ENCODE measurements at places on chromosomes 13 and 19.

- DNase-seq: no peak
Measured at GRCh38 chr19:28727480-28728159, 485.3 kb downstream of the UQCRFS1 start.

- no peak for DNase-seq
Measured at GRCh38 chr19:6906559-6907060, 19.2 kb downstream of the ADGRE1 start.

GRCh38 chr19:1921825-1922224 lies 16.6 kb downstream of the ADAT3 start:
- no peak for DNase-seq

DNA sequence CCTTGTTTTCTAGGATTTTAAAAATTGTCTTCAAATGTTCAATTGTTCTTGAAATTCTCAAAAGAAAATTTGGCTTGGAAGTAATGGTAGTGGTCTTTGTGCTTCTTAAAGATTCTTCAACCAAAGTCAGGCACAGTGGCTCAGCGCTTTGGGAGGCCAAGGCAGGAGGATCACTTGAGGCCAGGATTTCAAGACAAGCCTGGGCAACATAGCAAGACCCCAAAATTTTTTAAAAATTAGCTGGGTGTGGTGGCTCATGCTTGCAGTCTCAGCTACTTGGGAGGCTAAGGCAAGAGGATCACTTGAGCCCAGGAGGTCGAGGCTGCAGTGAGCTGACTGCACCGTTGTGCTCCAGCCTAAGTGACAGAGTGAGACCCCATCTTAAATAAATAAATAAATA lies 153.5 kb upstream of the ZNF507 start:
- DNase-seq: no peak

DNA sequence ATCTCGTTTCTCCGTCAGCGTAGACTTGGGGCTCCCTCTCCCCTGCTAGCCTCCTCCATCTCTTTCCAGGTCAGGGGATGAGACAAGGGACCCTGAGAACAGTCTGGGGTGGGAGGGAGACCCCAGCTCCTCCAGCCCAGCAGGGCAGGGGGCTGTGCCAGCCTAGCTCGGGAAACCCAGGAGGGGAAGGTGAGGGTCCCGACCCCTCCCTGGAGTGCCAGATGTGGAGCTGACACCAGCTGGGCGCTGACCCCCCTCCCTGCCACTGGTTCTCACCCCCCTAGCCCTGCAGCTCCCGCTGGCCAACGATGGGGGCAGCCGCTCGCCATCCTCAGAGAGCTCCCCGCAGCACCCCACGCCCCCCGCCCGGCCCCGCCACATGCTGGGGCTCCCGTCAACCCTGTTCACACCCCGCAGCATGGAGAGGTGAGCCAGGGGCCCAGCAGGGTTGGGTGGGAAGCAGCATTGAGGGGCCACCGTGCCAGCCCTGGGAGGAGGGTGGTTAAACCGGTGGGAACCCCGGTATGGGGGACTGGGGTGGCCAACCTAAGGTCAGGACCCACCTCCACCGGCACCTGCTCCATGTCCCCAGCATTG lies 5.1 kb upstream of the TGFBR3L start:
- no peak for DNase-seq

DNA sequence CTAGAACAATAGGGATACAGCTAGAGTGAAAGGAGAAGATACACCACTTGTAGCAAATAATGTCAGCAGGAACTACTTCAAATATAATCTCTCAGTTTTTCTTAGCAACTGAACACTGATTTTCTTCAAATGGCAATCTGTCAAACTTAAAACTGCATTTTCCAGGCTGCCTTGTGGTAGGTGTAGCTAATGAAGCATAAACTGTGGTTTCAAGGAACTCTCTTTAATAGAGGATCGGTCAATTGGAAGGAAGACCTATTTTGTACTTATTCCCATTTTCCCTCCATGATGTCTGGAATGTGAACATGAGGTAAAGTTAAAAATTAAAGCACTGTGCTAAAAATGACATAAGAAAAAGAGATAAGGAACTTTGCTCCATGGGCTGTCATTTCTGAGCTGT lies 1261.9 kb downstream of the PCDH17 start:
- DNase-seq: no peak

- DNase-seq: peak; percentile 51
Measured at GRCh38 chr13:35838356-35838755, 292.8 kb downstream of the DCLK1 start.

DNA sequence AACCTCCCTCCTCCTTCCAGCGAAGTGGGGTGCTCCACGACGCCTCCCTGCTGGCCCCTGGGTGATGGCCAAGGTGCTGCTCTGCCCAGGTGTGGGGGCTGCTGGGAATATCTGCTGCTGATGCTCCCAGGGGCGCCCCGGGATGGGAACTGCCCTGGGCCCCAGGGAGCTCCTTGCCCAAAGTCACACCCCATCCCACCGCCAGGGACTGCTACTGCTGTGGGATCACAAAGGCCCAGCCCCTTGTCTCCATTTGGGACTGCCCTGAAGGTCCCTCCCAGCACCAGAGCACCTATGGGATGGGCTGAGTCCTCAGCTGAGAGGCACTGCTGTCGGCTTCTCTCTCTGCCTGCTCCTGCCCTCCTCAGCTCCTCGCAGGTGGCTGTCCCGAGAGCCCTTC lies 19.0 kb downstream of the CHST8 start:
- DNase-seq: no peak

DNA sequence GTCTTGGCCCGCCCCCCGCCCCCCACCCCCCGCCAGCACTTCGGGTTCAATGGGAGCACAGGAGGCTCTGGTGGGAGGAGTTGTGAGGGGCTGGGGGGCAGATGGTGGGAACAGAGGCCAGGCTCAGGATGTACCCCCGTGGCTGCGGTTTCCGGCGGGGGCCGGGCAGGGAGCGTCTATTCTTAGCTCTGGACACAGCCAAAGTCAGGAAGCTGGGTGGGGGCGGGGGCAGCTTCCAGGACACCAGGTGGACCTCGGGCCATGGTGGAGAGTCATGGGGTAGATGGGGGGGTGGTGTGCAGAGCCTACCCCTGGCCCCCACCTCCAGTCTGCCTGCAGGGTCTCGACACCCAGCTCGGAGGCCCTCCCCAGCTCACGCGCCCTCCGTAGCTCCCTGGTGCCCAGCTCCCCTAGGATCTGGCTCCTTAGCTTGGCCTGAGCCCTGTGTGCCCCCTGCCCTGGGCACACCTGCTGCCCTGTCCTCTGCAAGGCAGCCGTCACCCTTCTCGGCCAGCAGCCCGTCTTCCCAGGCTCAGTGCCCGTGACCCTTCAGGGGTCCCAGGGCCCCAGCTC lies 2.2 kb upstream of the TBXA2R start:
- peak; percentile 25 for DNase-seq

GRCh38 chr13:43195112-43195511 lies 171.7 kb downstream of the DNAJC15 start:
- no peak for DNase-seq

GRCh38 chr19:29837448-29837981 lies 25.7 kb downstream of the CCNE1 start:
- no peak for DNase-seq

- no peak for DNase-seq
Measured at GRCh38 chr13:26555413-26555812, 2.1 kb upstream of the WASF3 start.

- DNase-seq: no peak
Measured at GRCh38 chr19:18385359-18385674, 641 bp upstream of the GDF15 start.

DNA sequence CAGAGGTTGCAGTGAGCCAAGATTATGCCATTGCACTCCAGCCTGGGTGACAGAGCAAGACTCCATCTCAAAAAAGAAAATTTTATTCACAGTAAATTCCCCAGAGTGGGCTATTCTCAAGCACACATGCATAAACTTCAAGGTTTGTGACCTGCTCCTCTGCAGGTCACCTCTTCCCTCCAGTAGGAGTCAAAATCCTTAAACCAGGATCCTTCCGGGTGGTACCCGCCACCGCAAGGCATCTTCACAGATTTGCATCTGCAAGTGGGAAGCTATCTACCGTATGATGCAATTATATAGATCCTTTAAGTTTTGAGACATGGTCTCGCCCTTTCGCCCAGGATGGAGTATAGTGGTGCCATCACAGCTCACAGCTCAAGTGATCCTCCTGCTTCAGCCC lies 3.0 kb upstream of the ECH1 start:
- DNase-seq: no peak

DNA sequence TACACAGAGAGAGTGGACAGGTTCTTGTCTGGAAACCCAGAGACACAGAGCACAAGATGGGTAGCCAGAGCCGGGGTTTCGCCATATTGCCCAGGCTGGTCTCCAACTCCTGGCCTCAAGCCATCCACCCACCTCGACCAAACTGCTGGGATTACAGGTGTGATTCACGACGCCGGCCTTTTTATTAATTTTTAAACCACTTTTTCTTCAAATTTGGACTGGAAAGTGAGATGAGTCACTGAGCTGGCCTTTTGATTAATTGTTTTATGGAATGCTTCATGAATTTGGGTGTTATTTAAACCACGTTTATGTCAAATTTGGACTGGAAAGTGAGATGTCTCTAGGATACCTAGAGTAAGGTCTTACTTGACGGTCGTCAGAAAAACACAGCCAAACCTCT lies 12.1 kb upstream of the IGFL1 start:
- no peak for DNase-seq

GRCh38 chr13:58087566-58087965 lies 456.0 kb downstream of the PCDH17 start:
- no peak for DNase-seq

DNA sequence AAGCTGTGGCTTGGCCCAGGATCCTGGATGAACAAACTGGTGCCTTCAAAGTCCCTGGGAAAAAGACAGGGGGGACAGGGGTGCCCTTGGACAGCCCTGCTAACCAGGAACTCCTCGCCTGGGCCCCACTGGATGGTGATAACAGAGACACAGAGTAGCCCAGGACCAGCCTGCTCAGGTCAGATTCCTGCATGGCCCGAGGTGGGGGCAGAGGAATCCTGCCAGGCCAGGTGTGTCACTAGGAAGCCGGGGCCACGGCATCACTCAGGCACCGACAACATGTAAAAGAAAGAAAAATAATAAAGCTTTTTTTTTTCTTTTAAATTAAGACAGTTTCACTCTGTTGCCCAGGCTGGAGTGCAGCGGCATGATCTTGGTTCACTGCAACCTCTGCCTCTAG lies 5.6 kb upstream of the RPL18A start:
- no peak for DNase-seq

GRCh38 chr13:77817521-77817920 lies 101.1 kb downstream of the EDNRB start:
- DNase-seq: no peak

DNA sequence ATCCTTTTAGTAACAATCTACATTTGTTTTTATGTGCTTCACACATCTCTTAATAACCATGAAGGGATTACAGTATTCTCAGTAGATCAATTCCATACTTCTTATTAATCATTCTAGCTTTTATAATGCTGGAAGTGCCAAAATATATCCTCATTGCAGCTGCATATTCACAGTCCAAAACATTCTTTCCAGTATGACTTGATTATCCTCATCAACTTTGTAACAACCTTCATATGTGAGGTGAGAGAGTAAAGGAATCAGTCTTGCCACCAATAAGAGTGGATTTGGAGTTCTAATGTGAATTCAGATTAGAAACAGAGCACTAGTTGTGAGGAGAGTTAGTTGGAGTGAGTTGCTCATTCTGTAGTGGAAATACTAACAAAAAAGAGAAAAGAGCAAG lies 208.0 kb upstream of the SPRY2 start:
- DNase-seq: no peak

- DNase-seq: no peak
Measured at GRCh38 chr13:73966331-73966730, 167.9 kb downstream of the KLF12 start.

- DNase-seq: no peak
Measured at GRCh38 chr13:41409611-41410010, 47.7 kb upstream of the RGCC start.

DNA sequence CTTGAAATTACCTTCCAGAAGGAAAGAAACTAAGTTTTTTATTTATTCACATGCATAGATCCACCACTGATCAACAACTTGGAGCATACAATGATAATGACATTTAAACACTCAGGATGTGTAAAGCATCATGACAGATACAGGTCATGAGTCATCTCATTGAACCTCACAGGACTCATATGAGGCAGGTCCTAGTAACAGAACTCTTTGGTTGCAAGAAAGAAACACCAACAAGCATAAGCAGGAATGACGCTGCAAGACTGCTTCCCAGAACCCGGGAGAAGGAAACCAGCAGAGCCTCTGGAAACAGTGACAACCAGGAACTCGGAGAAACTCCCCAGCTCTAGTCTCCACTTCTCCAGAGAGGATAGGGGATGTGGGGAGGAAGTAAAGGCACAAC lies 60.8 kb upstream of the IPO5 start:
- peak; percentile 39 for DNase-seq

DNA sequence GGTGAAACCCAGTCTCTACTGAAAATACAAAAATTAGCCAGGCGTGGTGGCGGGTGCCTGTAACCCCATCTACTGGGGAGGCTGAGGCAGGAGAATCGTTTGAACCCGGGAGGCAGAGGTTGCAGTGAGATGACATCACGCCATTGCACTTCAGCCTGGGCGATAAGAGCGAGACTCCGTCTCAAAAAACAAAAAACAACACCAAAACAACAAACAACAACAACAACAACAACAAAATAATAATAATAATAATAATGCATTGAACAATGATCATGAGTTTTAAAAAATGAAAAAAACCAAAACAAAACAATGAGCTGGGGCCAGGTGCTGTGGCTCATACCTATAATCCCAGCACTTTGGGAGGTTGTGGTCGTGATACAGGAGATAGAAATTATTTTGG lies 23.1 kb upstream of the HOMER3 start:
- DNase-seq: no peak

- DNase-seq: peak; percentile 91
Measured at GRCh38 chr19:16897029-16897855, 8.4 kb downstream of the F2RL3 start.

GRCh38 chr13:112531263-112531794 lies 56.6 kb downstream of the TUBGCP3 start:
- no peak for DNase-seq

DNA sequence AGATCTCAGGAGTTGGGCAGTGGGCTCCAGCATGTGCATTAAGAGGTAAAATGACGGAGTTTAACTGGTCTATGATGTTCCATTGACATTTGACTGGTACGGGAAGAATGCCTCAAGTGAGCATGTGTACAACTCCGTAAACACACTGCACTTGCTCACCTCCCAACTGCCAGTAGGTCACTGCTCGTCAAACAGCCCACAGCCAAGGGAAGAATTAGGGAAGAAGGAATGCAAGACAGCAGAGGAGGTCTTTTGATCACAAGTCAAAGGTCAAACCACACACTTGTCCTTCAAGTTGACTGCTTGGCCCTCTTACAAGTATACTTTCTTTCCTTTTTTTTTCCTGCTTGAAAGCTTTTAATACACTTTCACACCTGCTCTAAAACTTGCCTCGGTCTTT lies 236.7 kb downstream of the B3GLCT start:
- no peak for DNase-seq

DNA sequence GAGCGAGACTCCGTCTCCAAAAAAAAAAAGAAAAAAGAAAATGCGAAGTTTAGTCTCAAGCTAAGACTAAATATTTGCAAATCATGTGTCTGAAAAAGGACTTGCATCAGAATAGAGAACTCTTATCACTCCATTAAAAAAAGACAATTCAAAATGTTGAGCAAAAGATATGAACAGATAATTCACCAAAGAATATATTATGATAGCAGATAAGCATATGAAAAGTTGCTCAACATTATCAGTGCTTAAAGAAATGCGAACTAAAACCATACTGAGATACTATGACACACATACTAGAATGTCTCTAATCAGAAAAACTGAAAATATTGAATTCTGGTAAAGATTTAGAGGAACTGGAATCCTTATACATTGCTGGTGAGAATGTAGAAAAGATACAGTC lies 38.7 kb upstream of the SACS start:
- DNase-seq: no peak
